ENCODE measurements at places on chromosomes 7 and 10.
A peak's percentile ranks its signal among the peaks of the same experiment; 100 is the strongest.

GRCh38 chr10:102812231-102812876 is 24.9 kb downstream of the CYP17A1 start:
- no peak for DNase-seq

- peak; percentile 15 for DNase-seq
Observed at GRCh38 chr7:66921918-66922486, 977 bp downstream of the TMEM248 start.

- DNase-seq = no peak
Observed at GRCh38 chr10:48613016-48613415, 8.1 kb upstream of the ARHGAP22 start.

- DNase-seq = no peak
Observed at GRCh38 chr10:74099836-74100235, 50.8 kb downstream of the AP3M1 start.

- no peak for DNase-seq
Observed at GRCh38 chr7:151240536-151240935, 8.0 kb downstream of the SMARCD3 start.

DNA sequence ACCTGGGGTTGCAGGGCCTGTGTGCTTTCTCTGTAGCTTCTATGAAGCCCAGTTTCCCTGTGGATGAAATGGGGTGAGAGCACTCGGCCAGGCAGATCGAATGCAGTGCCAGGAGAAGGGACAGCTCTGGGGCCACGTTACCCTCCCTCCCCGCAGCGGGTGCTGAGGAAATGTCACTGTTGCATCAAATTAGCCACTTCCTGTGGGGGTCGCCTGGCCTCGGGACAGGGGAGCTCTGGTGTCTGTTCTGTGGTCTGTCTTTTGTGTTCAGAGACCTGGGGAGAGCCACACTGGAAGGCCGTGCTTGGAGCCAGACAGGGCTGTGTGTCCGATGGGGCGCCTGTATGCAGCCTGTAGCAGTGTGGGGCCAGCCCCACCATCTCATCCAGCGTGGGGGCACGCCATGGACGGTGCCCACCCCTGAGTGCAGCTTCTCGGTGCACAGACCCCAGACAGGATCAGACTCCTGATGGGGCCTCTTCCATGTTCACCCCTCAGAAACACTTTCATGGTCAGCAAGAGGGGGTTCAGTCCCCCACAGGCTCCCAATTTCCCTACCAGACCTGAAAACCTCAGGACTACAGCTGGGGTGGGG is 13.6 kb downstream of the TTYH3 start:
- no peak for DNase-seq

DNA sequence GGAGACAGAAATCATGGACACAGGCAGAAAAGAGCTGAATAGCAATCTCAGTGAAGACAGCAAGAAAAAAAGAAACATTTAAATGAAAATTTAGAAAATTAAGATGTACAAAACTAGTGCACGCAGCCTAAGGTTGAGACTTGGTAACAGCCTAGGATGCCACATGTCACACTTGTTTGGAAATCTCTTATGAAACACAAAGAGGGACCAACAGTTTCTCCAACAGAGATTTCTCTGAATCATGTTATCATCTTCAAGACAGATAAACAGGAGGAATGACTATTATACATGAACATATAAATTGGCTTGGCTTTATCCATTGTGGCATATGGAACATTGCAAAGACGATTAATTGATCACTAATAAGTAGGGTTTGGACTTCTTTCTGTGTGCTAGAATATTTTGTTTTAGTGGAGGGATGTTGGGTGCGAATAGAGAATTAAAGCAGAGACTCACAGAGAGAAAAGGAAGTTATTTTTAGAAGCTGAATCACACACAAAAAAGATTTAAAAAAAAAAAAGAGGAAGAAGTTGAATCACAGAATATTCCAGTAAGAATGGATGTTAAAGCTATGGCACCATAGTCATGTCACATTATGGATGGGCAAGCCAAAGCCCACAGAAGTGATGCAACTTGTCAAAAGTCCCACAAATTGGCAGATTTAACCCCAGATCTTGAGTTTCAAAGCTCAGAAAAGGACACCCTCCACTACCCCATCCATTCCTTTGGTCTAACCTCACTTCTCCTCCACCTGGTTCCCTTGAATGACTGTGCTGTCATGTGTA is 91.6 kb downstream of the MYOF start:
- DNase-seq = no peak

- no peak for DNase-seq
Observed at GRCh38 chr7:50085344-50085743, 7.7 kb downstream of the ZPBP start.

- DNase-seq = no peak
Observed at GRCh38 chr10:91210435-91210834, 10.0 kb upstream of the PCGF5 start.

GRCh38 chr7:16668049-16668858 is 22.3 kb downstream of the BZW2 start:
- no peak for DNase-seq

- no peak for DNase-seq
Observed at GRCh38 chr7:13099154-13099795, 411.8 kb downstream of the ARL4A start.

- no peak for DNase-seq
Observed at GRCh38 chr10:80199828-80200227, 5.5 kb downstream of the ANXA11 start.

- no peak for DNase-seq
Observed at GRCh38 chr7:370259-370625, 80.3 kb downstream of the FOXL3 start.

DNA sequence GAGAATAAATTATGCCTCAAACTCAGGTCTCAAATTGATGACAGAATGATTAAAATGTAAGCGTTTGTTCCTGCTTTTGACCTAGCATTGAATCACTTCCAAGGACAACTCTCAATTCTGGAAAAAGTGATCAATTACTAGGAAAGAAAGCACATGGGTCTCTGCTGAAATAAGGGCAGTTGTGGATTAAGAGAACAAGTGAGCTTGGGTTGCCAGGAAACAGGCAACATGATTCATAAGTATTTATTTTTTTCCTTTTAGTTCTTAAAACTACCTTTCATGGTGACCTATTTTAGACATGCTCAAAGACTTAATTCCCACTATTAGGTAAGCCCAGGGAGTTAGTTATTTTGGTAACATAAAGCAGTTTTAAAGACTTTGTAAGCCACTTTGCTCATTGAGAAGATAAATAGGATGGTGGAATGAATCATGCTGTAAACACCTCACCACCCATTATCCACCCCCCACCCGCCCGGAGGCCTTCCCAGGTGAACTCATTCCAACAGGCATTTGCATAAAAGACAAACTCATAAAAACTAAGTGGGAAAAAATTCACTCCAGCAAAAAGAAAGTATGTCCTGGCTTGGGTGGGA is 728.3 kb downstream of the SORCS1 start:
- DNase-seq = no peak
